Activated CD4-positive, alpha-beta T cell treated with anti-CD3 and anti-CD28 coated beads for 36 hours (primary cell): ENCODE measurements at places on chromosomes 11 and 22.

- DNase-seq = no peak
These were observed 38.2 kb upstream of the PANX1 start for GRCh38 chr11:94090401-94090800.

DNA sequence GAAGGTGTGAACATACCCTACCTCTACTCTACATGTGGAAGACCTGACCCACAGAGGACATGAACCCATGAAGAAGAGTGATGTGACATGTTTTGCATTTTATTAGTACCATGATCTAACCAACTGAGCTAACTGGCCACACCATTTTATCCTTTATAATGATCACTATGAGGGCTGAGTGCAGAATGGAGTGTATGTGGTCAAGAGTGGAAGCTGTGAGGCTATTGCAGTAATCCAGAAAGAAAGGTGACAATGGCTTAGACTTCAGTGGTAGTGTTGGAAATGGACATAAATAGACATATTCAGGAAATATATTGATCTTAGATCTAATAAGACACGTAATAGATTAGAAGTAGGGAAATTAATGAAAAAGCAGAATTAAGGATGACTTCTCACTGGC, 3.8 kb downstream of the SRSF8 start:
- DNase-seq = no peak

GRCh38 chr11:92137747-92138146, 86.9 kb upstream of the FAT3 start:
- DNase-seq = no peak

- no peak for DNase-seq
These were observed 251.6 kb downstream of the ETS1 start for GRCh38 chr11:128335729-128336128.

GRCh38 chr11:33775832-33776470, 1.6 kb upstream of the FBXO3 start:
- no peak for DNase-seq

- no peak for DNase-seq
These were observed 1432.6 kb upstream of the TENM4 start for GRCh38 chr11:80873310-80873999.

GRCh38 chr22:20584029-20584871, 76.8 kb downstream of the MED15 start:
- no peak for DNase-seq

DNA sequence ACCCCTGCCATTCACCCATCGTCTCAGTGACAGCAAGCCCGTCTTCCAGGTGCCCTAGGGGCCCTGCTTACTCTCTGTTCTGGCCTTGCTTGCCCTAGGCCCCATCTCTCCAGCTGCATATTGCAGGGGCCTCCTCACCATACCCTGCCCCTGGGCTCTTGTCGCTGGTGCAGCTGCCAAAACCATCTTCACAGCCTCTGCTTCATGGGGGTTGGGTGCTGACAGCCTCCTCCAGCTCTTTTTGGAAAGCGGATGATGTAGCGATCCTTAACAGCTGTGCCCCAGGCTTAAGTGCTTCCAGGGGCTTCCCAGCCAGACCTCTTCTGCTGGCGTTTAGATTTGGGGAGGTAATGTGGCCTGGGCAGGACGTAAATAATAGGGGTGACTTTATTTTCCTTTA, 61.2 kb upstream of the SUSD2 start:
- DNase-seq = no peak

GRCh38 chr11:70323806-70324205, 53.3 kb downstream of the PPFIA1 start:
- no peak for DNase-seq
